CD4-positive, alpha-beta T cell treated with Interleukin-21 for 1 hour (primary cell): ENCODE measurements at places on chromosomes 7 and 10.

GRCh38 chr10:86878983-86879713 lies 78.3 kb downstream of the MMRN2 start:
- DNase-seq: no peak

- DNase-seq: no peak
Measured at GRCh38 chr10:71681977-71682376, 37.6 kb downstream of the C10orf105 start.

- no peak for DNase-seq
Measured at GRCh38 chr10:86752311-86752710, 4.1 kb upstream of the BMPR1A start.

- DNase-seq: no peak
Measured at GRCh38 chr10:13143766-13144165, 17.6 kb upstream of the MCM10 start.

DNA sequence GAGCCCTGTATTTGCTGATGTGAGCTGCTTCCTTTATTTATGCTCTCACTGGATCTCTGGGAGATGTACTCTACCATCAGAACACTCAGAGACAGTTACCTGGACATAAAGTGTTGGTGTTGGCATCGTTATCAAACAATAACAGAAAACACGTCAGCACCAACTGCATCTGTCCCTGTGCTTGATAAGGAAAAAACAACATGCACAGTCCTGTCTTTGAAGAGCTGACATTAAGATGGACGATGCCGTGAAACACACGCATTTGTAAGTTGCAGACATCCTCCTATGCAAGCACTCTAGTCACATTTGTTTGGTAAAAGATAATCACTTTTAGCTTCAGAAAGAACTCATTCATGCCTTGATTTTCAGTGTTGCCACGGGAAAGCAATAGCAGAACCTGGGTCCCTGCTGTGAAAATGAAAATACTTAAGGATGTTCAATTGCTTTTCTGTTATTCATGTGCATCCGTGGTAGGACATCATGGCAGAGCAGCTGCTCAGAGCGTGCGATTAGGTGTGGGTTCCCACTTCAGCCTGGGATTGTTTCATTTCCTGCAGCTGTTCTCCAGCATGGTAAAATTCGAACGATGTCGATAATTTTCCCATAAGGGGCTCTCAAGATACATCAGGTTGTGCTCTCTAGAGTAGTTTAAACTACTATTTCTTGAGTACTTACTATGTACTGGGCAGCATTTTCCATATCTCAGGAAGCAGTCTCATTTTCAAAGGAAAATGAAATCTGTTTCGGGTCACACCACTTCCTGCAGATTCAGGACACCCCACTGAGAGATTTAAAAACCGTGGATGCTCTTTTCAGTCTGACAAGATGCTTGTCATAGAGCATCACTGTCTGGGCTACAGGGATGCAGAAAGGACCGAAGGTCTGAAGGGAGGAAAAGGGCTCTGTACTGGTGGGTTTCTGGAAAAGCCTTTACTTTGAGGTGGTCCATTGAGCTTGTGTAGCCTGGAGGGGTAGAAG lies 248.7 kb downstream of the CAMK1D start:
- no peak for DNase-seq

- DNase-seq: peak; percentile 14
Measured at GRCh38 chr7:1915956-1916600, 246.0 kb downstream of the ELFN1 start.

GRCh38 chr10:5547681-5547930 lies 22.8 kb downstream of the CALML3 start:
- no peak for DNase-seq

DNA sequence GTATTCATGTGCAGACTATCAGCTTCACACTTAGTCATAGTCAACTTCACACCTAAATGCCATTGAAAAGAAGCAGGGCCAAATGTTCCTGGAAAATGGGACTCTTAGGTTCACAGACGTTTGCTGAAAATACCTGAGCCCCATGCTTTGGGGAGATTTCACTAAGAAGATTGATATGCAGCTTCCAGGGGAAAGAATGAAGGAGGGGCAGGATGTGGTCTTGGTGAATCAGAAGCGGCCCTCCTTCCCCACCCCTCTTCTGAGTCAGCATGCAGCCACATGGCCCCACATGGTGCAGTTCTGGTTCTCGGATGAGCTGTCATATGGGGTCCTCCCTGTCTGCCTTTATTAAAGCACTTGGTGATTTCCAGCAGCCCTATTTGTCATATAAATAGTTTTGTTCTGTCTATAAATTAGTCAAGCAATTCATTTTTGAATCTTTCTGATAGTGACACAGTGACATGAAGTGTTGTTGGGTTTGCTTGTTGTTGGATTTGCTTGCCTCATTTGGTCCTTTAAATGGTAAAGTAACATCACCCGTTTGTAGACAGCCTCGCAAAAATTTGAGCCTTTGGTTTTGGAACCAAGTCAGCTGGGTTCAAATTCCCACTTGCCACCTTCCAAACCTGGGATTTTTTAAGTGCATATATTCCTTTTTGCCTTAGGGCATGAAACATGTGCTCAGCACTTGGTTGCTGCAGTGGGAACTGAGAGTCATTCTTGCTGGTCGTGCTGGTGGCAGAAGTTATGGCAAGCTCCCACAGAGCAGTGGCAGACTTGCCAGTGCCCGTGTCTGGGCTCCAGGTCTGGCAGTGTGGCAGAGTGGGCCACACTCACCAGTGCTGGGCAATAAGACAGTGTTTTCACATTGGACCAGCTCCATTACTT lies 68.1 kb upstream of the CDK6 start:
- peak; percentile 76 for DNase-seq

DNA sequence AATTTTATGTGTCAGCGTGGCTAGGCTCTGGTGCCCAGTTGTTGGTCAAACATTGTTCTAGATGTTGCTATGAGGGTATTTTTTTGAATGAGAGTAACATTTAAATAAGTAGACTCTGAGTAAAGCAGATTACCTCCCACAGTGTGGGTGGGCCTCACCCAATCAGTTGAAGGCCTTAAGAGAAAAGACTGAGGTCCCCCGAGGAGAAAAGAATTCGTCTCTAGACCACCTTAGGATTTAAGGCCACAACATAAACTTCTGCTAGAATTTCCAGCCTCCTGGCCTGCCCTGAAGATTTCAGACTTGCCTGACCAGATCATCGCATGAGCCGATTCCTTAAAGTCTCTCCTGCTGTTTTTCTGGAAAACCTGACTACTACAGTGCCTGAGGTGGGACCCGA lies 45.1 kb upstream of the SRGN start:
- DNase-seq: no peak

- no peak for DNase-seq
Measured at GRCh38 chr7:35908331-35909216, 107.7 kb downstream of the SEPTIN7 start.

DNA sequence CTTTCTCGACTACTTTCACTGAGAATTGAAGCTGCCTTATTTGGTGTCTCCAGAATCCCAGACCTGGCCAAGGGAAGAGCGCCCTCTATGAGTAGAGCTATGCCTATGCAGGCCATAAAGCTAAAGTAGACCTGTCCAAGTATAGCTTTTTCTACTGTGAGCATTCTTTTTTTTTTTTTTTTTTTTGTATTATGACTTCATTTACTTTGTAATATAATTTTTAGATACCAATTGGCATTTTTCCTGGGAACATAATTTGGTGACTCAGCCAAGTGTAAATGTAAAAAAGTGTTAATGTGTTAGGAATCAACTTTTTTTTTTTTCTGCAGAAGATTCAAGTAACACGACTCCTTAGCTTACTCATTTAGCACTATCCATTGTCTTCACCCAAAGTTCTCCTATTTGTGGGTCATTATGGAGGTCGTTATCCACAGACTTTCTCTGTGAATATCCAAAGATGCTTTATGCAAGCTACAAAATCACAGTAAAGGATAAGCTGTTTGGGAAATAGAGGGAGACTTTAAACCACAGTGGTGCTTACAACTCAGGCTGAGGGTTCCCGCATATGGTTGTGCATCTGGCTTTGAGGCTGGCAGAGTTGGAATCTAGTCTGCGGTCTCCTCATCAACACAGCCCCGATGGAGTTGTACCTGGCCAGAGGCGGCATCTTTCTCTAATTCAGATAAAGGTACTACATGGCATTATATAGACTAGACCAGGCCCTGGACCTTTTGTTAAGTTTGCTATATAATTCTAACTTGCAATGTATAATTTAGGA lies 1040.2 kb upstream of the SORCS1 start:
- DNase-seq: no peak

DNA sequence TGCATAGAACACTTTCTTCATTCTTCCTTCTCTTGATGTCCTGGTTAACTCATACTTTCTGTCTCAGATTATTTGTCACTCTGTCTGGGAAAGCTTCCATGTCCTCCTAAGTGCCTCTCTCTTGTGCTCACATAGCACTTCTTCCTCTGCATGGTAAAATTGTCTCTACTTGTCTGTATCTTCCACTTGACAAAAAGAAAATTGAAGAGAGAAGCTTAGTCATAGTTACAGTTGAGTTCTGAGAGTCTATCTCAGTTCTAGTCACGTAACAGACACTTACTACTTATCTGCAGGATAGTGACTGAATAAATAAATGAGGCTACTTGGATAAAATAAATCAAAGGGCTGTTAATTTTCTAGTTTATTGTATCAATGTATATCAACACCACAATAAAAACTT lies 458.1 kb downstream of the HTR7 start:
- DNase-seq: no peak

DNA sequence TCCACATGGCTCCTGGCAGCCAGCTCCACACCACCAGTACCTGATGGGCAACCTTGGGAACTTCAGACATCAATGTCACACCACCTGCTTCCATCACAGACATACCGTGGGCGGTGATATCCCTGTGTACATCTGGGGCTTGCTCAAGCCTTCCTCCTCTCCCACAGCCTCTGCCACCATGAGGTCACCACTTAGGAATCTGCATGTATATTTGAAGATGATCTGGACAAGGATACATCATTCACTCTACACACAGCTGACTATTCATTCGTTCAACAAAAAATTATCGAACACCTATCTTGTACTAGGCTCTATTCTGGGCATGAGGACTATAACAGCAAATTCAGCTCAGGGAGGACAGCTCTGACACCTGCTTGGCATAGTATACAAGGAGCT lies 6.8 kb downstream of the DLG5 start:
- DNase-seq: no peak

- no peak for DNase-seq
Measured at GRCh38 chr10:102632394-102633111, 11.7 kb upstream of the TRIM8 start.

GRCh38 chr10:117429643-117430265 lies 54.5 kb upstream of the PDZD8 start:
- no peak for DNase-seq

DNA sequence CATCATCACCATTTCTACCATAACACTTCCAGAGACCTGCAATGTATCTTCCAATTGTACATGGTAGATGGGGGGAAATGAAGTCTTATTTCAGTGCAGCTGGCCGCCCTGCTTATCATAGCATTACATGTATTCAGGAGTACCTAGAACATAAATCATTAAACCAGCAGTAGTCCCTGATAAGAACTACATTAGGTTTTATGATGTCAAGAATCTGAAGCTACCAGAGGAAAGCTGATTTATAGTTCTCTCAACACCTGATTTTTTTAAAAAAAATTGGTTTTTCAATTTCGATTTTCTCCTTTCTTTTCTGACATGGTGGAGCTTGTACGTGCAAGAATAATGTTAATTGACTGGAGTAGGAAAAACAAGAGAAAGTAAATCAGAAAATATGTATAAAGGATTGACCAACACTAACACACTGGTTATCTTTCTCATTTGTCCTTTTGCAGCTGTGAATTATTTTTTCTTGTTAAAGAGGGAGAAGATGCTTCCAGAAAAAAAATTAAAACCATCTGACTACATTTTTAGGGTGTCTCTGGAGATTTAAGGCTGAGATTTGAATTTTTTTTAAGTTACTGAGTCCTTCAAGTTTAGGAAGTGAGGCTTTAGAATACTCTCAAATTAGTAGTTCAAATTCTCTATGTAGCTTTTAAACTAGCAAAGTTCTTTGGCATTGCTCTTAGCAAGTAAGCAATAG lies 59.1 kb downstream of the CSTF2T start:
- DNase-seq: no peak

GRCh38 chr7:137342265-137342664 lies 1.3 kb downstream of the PTN start:
- DNase-seq: no peak

DNA sequence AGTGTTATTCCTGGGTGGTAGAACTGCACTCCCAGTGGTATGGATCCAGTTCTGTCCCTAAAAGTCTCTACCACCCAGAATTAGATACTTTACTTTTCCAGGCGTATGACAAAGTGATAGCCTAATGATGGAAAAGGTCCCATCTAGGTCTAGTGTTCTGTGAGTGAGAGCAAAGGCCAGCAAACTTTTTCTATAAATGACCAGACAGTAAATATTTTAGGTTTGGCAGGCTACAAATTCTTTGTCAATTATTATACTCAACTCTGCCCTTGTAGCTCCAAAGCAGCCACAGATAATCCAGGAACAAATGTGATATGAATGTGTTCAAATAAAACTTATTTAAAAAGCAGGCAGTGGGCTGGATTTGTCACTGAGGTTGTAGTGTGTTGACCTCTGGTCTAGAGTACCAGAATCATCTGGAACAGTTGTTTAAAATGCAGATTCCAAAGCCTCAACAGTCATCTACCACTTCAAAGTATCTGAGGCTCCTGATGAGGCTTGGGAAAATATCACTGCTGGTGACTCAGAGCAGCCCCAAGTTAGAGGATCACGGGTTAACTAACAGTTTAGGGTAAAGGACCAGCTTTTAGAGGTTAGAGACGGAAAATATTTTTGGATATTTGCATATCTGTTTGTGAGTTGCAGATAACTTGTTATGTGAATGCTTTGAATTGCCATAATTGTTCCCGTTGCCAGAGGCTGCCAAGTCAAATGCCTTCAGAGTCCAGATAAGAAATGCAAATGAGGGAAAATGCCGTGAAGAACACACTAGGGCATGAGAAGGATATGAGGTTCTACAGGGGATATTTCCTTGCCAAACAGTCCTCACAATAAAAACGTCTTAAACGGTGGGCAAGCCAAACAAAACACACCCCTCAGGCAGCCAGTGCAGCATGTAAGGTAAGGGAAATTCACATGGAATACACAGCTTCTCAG lies 19.4 kb downstream of the NRAP start:
- no peak for DNase-seq

GRCh38 chr7:22793593-22794462 lies 28.8 kb downstream of the TOMM7 start:
- DNase-seq: no peak

- DNase-seq: no peak
Measured at GRCh38 chr7:131014906-131015656, 281.1 kb upstream of the KLF14 start.

- DNase-seq: no peak
Measured at GRCh38 chr10:251982-252582, 116.8 kb downstream of the ZMYND11 start.

- no peak for DNase-seq
Measured at GRCh38 chr10:78225594-78225993, 191.9 kb downstream of the RPS24 start.

DNA sequence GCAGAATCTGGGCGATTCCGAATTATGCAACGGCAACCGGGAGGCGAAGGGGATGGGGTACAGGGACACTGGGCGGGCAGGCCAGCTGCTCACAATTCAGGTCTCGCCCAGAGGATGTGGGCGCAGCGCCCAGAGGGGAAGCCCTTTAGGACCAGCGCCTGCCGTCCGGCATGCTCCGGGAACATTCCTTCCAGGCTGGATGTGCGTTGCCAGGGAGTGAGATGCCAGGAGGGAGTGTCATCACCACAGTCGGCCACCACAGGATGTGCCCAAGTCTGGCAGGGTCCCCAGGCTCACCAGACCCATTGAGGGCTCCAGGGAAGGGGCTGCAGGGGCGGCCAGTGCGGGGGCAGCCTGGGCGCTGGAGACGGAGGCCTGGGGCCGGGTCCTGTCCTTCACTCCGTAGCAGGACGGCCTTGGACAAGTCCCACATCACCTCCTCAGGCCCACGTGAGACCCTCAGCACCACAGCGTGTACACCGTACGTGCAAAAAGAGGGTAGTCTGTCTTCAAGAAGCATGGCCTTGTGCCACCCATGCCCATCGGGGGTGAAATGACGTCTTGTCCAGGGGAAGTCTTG lies 63.9 kb downstream of the FOXL3 start:
- DNase-seq: no peak
